Skeletal muscle cell (primary cell): ENCODE measurements at places on chromosomes 13 and 19.
A peak's percentile ranks its signal among the peaks of the same experiment; 100 is the strongest.

- DNase-seq, result peak; percentile 53
These were observed 10.6 kb upstream of the ZNF460 start for GRCh38 chr19:57269515-57270250.

DNA sequence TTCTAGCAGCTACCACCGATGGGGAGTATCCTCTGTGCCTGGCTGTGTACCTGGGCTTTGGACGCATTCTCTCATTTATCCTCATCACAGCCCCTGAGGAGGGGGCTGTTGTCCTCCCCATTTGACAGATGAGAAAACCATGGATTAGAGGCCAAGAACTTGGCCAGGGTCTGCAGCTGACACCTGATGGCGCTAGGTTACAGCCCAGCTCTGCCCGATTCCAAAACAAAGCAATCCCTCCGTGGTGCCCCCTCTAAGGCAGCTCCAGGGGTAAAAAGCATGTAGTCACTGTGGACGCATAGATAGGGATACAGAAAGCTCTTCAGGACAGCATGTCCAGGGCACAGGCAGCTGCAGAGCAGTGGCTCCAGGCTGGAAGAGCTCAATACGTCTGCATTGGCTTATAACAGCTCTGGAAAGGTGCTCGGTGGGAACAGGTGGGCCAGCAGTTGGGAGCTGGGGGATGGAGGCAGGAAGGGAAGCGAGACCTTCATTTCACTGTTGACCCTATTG, 35.4 kb upstream of the UQCRFS1 start:
- DNase-seq, result no peak

DNA sequence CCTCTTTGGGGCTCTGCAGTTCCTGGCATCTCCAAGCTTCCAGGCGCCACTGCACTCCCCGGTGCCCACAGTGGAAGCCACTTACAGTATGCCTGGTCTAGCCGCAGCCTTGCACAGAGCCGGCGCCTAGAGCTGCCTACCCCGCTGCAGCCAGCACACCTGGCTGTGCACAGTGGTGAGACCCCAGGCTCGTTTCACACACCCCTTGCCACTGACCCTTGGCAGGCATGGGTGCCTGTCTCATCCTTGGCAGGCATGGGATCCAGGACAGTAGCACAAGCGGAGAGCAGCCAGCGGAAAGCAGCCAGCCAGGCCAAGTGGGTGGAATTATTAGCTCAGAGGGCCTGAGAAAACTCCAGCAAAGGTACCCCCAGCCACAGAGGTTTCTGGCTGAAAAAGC, 86.0 kb downstream of the SERP2 start:
- no peak for DNase-seq

DNA sequence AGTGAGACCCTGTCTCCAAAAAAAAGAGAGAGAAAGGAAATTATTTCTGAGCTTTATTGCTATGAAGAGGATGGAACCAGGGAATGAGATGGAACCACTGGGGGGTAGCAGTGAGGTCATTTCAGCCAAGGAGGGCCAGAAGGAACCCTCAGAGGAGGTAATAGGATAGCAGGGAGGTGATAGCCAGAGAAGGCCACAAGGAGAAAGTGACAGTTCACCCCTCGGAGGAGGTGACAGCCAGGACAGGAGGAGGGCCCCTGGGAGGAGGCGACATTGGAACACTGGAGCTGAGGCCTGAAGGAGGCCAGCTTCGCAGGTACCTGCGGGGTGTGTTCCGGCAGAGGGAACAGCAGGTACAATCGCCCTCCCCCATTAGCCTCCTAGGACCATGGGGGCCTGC, 675 bp upstream of the PGPEP1 start:
- no peak for DNase-seq

GRCh38 chr13:32426990-32427851, 709 bp downstream of the N4BP2L1 start:
- DNase-seq, result no peak

GRCh38 chr13:24265453-24265852, 43.9 kb upstream of the C1QTNF9 start:
- DNase-seq, result no peak

DNA sequence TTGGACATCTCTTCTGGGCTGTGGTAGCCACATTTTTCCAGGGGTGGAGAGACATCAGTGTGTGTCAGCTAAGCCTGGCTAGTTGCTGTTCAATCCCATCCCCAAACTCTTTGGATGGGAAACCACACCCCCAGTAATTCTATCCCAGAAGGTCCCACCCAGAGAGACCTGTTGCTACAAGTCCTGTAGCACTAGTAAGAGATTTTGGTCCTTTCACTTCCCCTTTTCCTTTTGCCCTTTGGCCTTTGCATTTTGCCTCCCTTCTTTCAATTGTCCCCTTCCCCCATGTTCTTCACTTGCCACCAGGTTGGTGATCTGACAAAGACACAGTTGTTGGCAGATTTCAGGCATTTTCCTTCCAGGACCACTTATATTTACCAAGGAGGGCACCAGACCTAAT, 3.8 kb downstream of the CBY2 start:
- no peak for DNase-seq

DNA sequence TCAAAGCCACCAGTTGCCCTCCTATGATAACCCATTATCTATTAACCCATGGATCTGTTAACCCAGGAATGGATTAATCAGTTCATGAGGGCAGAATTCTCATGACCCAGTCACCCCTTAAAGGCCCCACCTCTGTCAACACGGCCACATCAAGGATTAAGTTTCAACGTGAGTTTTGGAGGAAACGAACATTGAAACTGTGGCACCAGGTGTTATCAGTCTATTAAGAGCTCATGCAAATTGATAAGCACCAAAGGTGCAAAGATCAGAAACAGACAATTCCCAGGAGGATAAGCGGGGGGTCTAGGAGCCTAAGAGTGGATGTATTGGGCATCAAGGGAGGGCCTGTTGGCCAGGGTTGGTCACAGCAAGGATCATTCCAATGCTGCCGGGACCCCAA, 19.9 kb upstream of the ELAVL1 start:
- no peak for DNase-seq

- no peak for DNase-seq
These were observed 1036.5 kb downstream of the SLITRK5 start for GRCh38 chr13:88707646-88708045.

DNA sequence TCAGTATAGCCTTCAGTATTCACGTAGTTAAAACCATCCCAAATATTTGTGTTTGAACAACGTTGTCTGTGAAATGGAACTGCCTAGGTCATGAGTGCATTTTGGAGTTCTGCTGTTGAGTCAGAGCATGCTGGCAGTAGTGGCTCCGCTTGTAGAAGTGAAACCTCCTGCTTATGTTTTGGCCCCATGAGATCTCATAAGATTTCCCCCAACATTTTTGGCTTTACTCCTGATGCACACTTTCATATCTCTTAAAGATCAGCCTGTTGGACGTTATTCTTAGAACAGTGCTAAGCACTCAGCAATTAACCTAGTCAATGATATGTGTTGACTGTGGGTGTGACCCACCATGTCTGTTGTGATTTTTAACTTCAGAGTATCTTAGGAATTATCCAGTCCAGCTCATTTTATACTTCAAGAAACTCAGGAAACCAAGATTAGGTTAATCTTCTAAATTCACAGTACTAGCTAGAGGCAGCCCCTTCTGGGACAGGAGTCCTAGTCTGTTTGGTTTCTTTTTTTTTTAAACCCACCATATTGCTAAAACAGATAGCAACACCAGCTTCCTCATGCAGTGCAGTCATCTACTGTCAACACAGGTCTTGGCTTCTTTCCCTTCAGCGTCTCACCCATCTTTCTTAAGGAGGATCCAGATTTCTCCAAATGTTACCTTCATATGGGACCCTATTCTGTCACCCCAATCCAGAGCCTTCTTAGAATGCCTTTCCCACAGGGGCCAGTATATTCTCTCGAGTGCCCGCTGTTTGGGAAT, 26.2 kb downstream of the RAP2A start:
- no peak for DNase-seq

- no peak for DNase-seq
These were observed 86.3 kb downstream of the LRCH1 start for GRCh38 chr13:46639033-46639981.

DNA sequence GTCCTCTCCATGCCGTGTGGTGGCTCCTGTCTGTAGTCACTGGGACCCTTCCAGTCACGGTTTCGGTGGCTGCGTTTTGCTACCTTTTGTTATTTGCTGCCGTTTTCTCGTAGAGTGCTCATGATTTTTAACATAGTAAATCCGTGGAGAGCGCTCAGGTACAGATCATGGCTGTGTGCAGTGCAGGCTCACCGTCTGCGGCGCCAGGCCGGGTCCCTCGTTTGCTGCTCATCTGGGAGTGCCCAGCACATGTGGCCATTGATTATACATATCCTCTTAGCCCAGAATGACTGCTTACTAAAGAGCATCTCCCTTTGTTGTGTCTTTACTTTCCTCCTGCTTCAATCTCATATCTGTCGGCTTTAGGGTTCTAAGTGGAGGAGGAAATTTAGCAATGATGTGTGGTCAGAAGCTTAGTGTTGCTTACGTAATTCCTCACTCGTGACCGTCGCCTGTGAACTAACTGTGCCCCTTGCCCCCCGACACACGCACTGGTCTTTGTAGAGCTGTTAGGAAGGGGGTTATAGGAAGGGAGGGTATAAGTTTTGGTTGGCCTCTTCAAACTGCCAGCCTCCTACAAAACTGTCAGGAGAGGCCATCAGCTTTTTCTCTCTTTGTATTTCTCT, 31.8 kb downstream of the TFDP1 start:
- no peak for DNase-seq

DNA sequence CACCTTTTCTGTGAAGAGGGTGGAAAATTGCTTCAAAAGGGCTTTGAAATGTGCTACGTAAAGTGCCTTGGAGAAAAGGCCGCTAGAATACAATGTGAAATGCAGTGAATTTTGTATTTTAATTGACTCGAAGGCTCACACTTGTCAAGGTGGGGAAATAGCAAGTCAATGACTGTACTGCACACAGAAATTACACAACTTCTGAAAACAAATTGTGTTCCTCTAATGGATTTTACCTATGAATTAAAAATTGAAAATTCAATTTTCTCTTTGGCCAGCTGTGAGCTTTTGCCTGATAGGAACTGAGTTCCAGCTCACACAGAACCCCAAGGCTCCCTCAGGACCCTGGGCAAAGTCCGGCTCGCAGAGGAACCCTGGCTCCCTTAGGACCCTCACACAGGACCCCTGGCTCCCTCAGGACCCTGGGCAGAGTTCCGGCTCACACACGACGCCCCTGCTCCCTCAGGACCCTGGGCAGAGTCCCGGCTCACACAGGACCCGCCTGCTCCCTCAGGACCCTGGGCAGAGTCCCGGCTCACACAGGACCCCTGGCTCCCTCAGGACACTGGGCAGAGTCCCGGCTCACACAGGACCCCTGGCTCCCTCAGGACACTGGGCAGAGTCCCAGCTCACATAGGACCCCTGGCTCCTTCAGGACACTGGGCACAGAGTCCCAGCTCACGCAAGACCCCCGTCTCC, 324.9 kb downstream of the UQCRFS1 start:
- no peak for DNase-seq

DNA sequence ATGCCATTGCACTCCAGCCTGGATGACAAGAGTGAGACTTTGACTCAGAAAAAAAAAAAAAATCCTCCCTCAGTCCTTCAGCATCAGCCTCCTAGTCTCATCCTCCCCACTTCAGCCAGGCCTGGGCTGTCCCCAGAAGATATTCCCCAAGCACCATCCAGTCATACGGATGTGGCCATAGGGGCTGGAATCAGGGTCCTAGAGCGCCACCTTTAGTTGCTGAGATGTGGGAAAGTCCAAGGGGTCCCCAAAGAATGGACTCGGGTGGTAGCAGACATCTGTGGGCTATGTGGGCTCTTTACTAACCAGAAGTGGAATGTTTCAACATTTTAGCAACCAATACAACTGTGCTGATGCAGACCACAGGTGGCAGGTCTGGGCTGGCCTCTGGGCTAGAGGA, 3.1 kb upstream of the TYROBP start:
- no peak for DNase-seq

DNA sequence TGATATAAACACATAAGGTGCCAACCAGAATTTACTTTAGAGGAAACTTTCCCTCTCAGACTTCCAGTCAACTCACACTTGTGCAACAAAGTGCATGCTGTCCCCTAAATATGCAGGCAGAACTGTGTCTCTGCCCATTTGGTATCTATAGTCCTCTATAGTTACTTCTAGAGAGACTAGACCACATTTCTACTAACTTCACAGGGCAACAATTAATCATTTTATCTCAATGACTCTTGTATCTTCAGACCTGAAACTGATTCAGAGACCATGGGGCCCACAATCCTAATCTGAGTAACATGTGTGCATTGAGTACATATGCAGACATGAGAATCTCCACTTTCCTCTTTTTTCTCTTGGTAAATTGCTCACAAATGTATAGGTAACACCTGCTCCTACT, 158.1 kb downstream of the ZNF486 start:
- DNase-seq, result no peak

DNA sequence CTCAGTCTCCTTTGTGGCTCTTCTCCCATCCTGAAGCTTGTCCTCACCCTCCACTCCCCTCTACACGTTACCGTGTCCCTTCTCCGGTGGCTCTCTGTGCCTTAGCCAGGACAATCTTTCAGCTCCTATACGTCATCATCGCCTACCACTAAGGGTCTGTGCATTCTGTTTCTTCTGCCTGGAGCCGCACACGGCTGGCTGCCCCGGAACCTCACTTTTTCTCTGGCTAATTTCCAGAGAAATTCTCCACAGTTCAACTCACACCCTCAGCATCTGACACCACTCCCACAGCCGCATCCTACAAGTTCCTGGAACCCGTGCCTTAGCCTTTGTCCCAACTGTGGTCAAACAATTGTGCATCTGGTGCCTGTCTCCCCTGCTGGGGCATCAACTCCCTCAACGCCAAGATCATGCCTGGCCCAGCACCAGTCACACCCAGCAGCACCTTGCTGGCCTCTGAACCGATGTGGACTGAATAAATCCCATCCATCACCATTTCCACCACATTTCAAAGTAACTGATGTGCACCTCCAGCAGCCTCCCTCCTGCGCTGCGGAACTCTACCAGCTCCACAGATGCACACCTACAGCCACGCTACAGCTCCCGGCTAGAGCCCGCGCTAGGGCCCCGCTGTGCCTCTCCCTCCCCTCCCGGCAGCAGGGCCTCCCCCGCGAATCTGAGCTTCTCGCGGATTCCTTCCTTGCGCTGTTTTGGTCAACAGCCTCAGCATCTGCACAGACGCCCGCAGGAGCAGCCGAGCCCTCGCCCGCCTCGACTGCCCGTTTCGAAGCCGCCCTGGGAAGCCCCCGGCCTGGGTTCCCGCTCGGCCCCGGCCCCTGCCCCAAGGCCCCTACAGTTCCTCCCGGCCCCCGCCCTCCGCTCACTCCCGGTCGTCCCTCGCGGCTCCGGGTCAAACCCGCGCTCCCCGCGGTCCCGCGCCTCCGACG, 689 bp downstream of the DCUN1D2 start:
- DNase-seq, result no peak
